Stimulated activated CD4-positive, alpha-beta T cell treated with anti-CD3 and anti-CD28 coated beads, TNF-alpha, amount 100 ng/mL, for 1 hour (primary cell): ENCODE measurements at places on chromosomes 6 and 20.

DNA sequence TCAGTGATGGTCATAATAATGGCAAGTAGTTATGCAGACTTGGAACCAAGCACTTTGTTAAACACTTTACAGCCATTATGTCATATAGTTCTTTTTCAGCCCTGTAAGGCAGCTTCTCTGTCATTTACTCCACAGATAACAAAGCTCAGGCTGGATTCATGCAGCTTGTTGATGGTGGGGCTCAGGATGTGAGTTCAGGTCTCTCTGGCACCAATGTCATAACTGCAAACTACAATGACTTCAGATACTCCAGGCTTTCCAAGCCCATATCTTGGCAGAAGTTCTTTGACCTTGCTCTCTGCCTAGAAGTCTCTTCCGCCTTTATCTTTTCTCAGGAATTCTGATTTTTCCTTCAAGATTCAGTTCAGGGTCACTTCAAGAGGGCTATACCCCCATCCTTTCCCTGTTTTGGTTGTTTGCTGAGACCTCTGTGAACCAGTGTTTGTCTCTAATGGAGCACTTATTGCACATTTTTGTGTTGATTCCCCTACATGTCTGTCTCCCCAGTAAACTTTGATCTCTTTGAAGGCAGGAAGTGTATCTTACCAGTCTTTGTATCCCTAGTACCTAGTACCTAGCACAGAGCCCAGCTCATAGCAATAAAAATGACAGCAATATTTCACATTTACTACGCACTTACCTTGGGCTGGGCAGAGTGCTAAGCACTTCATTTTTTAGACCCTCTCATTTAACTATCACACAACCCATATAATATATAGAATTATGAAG, 19.7 kb upstream of the EFHC1 start:
- no peak for DNase-seq

DNA sequence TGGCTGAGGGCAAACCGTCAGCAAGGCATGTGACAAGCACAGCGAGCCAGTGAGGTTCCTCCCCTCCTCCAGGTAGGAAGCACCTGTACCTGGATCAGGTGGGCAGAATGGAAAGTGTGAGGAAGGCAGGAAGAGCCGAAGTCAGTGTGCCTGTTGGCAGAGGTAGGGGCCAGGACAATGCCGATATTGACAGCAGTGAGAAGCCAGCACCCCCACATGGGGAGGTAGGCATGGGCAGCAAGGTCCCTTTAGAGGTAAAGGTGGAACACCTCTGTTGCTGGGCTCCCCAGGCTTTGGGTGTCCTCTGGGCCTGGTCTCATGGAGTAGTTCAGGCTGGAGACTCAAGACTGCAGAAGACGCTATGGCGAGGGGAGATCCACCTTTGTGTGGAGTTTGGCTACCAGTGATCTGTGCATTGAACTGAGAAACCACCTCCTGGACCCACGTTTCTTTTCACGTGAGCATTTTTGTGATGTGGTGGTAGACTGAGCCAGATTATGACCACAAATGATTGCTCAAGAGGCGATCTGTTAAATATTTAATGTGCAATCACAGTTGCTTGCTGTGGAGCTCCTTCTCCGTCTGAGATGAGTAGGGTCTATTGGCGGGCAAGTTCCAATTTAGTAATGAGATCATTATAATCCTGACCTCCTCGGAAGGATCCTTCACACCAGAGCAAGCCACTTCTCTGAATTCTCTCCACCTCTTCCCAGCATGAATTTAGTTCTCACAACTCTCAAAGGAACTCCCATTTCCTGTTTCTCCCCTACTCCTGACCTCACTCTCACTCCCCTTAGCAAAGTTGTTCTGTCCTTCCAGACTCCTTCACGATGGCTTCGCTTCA, 174.8 kb downstream of the CDH26 start:
- no peak for DNase-seq

GRCh38 chr6:22294301-22294700, 2.5 kb downstream of the PRL start:
- no peak for DNase-seq

GRCh38 chr6:25882051-25882496, 8.0 kb upstream of the SLC17A3 start:
- peak; percentile 13 for DNase-seq

GRCh38 chr6:17847203-17847760, 140.2 kb downstream of the KIF13A start:
- DNase-seq, result no peak

DNA sequence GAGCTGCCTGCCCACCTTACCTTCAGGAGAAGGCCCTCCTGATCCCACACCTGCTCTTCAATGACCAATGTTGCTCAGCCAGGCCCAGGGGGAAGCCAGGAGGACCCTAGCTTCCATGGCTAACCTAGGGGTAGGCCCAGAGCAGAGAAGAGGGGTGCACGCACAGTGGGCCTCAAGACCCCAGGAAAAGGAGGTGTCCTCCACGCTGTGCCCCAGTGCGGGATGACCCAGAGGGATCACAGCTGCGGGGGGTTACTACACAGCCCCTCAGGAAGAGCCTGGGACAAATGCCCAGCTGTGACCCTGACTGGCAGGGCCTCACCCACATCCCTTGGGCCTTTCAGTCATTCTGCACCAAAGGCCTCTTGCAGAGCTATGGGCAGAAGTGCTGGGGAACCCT, 31.6 kb upstream of the APMAP start:
- no peak for DNase-seq

DNA sequence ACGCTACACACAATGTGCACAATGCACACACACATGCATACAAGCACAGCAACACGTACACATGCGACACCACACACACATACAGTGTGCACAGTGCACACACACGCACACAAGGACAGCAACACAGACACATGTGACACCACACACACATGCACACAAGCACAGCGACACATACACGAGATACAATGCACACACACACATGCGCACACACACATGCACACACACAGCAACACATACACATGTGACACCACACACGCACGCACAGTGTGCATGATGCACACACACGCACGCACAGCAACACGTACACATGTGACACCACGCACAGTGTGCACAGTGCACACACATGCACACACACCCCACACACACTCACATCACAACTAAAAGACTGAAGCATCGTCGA, 327.3 kb downstream of the THBS2 start:
- no peak for DNase-seq

GRCh38 chr6:147972448-147972847, 370.2 kb upstream of the SASH1 start:
- DNase-seq, result no peak

DNA sequence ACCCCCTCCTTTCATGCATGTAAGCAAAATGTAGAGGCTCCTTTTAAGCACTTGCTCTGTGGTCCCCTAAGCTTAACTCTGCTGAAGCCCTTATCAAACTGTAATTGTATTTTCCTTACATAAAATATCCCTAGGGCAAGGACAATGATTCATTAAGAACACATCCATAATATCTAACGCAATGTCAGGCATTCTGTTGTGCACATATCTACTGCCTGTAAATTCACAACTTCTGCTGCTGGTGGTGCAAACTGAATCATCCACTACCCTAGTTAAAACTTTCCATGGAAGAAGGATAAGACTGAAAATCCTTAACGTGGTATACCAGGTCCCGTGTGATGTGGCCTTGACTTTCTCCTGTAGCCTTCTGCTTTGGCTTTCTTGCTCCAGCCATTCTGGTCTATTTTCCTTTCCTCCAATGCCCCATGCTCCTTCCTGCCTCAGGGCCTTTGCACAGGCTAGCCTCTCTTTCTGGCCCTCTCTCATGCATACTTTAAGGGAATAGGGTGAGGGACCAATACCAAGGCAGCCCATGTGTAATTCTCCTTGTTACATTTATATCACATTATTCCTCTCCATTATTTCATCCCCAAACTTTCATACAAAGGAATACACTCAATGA, 113.6 kb upstream of the ZFP64 start:
- DNase-seq, result no peak

GRCh38 chr20:64142590-64142989, 21.7 kb upstream of the MYT1 start:
- DNase-seq, result no peak

- no peak for DNase-seq
Observed at GRCh38 chr20:8940326-8940725, 128.6 kb upstream of the PLCB4 start.

DNA sequence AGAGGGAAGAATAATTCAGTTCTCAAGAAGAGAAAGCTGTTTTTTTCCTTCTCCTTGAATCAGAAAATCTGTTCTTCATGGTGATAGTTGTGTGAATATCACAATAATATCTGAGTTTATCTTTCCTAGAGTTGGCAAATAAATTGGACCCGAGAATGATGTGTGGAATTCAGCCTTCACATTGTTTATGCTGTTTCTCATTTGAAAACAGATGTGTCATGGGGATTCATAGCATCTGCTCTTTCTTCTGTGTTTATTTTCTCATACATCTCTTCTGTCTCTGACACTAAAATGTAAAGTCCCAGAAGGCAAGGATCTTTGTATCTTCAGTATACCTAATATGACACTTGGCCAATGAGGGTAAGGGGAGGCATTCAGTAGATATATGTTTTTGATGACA, 103.6 kb upstream of the SGK1 start:
- DNase-seq, result no peak

DNA sequence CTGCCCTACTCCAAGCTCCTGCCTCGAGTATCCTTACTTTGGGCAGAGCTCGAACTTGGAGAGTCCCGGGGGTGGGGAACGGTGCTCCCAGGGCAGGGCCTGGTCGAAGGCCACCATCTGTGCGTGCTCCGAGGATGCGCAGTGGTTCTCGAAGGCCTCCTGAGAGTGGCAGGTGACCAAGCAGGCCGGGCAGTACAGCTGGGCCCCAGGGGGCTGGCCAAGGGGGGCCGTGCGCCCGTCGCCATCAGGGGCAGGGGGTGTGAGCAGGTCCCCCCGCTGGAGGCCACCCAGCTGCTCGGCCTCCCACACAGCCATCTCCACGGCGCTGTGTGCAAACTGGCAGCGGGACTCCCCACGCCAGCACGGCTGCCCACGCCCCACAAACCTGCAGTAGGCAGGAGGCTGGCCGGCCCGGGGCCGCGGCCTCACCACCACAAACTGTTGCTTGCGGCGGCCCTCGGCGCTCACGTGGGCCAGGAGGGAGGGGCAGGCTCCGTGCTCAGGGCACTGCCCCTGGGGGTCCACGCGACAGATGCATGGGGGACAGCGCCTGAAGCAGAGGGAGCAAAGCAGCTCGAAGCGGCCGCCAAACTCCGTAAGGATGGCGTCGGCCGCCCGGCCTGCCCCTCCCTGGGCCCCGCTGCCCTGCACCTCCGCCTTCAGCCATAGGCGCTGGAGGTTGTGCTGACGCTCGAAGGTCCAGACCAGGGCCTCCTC, 1.8 kb downstream of the HELZ2 start:
- no peak for DNase-seq

DNA sequence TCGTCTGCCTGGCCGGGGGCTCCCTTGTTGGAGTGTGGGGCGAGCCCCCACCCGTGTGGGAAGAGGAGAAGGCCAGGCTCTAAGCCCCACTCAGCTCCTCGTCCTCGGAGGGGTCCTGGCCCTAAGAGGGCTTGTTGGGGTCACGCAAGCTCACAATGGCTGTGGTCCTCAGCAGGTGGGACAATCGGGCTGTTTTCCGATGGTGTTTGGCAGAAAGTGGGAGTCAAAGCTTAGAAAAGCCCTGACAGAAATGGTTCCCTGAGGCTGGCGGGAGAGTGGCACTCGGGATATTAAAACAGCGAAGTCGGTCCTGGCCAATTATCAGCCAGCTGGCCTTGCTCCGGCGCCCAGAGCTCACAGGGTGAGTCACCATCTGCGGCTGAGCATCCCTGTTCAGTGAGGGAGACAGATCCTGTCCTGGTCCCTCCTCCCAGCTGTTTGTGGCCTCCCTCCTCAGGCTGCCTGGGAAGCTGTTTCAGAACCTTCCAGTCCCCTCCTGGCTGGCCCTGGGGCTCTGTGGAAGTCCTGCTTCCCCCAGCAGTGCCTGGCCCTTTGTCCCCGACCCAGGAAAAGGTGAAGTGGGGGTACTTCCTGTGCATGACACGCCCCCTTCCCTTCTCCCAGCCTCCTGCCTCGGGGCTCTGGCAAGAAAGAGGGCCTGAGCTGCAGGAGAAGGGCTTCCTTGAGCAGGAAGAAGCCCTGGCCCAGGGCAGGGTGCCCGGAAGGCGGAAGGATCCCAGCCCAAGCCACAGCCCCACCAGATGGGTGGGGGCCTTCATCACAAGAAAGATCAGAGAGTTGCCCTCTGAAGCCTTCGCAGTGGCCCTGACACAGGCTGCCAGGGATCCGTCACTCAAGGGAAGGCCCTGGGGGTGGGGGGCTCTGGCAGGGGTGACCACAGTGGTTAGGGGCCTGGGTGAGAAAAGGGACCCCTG, 53.6 kb upstream of the BHLHE23 start:
- DNase-seq, result no peak

- no peak for DNase-seq
Observed at GRCh38 chr6:87551799-87552198, 38.0 kb downstream of the RARS2 start.

DNA sequence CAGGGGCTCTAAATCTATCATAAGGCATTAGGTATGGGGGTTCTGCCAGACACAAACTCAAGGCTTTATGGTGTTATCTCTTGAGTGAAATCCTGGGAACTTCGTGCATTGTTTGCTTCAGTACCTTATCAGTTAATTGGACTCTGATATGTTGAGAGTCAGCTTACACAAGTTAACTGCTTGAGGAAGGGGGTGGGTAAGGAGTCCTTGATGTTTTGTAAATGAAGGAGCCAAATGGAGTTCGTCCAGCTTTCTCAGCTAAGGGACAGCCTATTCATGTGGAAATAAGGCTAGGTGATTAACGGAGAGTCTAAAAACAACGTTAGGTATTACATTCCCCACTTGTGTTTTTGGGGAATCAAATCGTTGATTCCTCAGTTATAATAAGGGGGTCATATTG, 157.4 kb downstream of the TRIM27 start:
- no peak for DNase-seq

GRCh38 chr6:169235286-169235685, 18.4 kb downstream of the THBS2 start:
- no peak for DNase-seq

- DNase-seq, result no peak
Observed at GRCh38 chr6:24630856-24631505, 15.0 kb downstream of the KIAA0319 start.

DNA sequence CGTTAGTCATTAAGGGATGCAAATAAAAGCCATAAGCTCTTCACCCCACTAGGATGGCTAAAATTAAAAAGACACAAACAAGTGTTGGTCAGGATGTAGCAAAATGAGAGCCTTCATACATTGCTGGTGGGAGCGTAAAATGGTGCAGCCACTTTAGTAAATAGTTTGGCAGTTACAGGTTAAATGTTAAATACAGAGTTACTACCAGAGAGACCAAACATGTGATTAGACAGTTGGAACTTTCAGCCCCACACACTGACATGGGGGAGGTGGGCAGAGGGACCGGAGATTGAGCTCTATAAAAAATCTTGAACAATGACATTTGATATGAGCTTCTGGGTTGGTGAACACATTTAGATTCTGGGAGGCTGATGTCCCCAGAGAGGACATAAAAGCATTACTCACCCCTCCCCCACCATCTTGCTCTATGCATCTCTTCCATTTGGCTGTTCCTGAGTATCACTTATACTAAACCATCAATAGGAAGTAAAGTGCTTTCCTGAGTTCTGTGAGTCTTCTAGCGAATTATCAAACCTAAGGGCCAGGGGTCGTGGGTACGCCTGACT, 20.4 kb upstream of the ZNF318 start:
- no peak for DNase-seq
